ENCODE measurements at places on chromosomes 1 and 21.

GRCh38 chr1:81351864-81352263, 448.9 kb upstream of the ADGRL2 start:
- DNase-seq = no peak

DNA sequence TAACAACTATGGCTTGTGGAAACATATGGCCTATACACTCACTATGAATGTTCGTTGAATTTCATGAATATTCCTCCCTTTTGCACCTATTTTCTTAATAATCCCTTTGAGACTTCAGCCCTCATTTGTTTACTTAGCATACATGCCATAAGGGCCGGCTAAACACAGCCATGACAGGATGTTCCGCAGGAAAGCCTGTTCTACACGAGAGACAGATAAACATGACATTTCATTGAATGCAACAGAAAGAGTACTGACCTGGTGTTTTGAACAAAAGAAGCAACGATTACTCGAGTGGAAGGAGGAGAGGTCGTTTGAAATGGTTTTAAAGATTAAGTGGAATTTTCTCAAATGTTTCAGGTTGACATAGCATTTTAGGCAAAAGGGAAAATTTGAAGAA, 459.5 kb upstream of the CXADR start:
- DNase-seq = no peak

DNA sequence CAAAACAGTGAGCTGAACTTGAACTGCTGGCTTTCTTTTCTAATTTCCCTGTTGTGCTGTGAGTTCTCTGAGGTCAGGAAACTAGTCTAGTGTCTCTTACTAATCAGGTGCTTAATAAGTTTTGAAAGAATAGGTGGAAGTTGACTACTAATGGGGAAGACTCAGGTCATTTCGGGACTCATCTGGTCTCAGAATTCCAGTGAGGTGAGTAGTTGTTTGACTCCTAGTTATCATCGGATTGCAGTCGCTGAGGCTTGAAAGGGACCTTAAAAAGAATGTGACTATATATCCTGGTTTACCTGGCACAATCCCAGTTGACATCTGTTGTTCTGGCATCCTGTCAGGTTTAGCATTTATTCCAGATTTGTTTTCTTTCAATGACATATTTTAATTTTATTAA, 81.4 kb upstream of the SPAG17 start:
- no peak for DNase-seq

DNA sequence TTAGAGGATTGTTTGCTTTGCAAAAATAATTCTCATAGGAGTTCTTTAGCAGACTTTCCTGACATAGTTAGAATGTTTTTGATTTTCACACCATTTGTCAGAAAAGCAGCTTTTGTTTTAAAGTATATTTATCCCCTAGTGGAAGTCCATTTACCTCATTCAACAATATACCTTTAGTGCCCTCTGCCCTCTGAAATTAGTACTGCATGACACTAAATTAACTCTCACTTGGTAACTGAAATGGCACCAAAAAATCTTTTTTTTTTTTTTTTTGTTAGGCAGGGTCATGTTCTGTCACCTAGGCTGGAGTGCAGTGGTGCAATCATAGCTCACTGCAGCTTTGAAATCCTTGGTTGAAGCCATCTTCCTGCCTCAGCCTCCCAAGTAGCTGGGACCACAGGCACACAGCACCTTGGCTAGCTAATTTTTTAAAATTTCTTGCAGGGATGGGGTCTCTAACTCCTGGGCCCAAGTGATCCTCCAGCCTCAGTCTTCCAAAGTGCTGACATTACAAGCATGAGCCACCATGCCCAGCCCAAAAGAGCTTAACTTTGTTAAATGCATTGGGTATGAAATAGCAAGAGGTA, 13.6 kb downstream of the LRRC42 start:
- DNase-seq = no peak

DNA sequence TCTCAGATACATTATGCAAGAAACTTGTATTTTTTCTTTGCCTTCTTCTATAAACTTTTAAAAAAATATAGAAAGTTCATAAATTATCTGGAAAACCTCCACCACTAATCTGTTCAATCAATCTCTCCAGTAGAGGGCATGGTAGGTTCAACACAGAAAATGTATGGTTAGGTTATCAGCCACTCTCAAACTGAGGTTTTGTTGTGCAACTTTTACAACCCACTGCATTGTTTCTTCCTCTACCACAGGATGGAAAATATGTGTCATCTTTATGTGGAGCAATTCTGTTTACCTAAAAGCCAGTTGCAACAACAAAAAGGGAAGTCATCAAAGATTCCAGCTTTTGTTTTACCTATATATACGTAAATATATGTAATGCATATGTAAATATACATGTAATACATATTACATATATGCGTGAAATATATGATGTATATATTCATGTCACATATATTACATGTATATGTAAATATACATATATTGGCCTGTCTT, 3.0 kb upstream of the RGS2 start:
- DNase-seq = no peak

DNA sequence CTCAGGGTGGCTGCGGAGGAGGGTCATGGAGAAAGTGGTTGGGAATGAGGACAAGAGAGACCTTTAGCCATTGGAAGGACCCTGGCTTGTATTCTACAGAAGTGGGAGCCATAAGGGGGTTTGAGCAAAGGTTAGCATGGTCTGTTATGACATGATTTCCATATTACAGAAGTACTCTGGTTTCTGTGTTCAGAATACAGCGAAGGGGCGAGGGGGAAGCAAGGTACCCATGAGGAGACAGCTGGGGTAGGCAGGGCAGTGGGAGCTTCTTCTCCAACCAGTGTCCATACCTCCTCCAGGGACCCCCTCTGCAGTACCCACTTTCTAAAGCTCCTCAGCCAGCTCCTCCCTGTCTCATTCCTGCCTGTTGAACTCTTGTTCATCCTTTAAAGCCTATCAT, 21.9 kb upstream of the KCNE1 start:
- no peak for DNase-seq

DNA sequence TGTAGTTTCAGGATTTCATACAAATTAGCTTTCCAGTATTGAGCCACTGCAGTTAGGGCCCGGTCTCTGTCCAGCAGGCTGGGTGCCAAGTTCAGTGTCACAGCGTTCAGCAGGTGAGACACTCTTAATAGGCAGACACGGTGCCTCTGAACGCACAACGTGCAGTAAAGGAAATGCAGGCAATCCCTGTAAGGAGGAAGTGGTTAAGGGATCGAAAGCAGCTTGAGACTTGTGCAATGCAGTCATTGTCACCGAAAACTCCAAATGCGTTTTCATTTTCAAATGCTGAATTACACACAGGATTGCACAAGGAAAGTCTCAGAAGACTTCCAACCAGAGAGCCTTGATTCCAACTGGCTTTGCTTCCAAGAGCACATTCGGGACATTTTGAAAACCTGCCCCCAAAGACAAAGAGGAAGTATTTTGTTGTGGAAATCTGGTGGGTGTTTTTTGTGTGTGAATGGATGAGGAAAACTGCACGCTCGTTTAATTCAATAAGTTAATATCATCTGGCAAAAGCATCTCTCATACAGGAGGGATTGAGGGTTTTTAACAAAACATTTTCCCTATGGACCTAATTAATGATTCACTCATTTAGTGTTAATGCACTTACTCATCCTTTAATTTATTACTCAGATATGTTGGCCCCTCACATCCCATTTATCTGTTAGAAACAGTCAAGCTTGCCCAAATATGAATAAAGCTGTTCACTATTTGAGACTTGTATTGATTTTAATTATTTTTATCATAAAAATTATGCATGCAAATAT, 61.6 kb downstream of the PTGS2 start:
- DNase-seq = peak; percentile 27

DNA sequence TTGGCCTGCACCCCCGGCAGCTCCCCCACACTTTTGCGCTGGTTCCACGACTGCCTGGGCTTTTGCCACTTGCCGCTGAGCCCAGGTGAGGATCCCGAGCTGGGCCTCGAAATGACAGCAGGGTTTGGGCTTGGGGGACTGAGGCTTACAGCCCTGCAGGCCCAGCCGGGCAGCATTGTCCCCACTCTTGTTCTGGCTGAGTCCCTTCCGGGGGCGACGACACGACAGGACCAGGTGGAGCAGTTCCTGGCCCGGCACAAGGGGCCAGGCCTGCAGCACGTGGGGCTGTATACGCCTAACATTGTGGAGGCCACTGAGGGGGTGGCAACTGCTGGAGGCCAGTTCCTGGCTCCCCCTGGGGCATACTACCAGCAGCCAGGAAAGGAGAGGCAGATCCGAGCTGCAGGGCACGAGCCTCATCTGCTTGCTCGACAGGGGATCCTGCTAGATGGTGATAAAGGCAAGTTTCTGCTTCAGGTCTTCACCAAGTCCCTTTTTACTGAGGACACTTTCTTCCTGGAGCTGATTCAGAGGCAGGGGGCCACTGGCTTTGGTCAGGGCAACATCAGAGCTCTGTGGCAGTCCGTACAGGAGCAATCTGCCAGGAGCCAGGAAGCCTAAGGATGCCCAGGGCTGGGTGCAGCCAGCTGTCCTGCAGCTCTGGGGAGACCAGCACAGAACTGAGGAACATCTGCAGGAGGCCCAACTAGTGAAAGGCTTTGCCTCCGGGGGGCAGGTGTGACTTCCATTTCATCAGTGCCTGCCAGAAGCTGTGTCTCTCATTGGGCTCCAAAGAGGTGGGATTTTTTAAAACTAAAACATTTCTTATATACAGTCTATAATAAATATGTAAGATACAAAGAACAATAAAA, 1.2 kb downstream of the HPDL start:
- DNase-seq = no peak

- no peak for DNase-seq
These were observed 26.6 kb downstream of the DIPK1A start for GRCh38 chr1:92934395-92935378.

DNA sequence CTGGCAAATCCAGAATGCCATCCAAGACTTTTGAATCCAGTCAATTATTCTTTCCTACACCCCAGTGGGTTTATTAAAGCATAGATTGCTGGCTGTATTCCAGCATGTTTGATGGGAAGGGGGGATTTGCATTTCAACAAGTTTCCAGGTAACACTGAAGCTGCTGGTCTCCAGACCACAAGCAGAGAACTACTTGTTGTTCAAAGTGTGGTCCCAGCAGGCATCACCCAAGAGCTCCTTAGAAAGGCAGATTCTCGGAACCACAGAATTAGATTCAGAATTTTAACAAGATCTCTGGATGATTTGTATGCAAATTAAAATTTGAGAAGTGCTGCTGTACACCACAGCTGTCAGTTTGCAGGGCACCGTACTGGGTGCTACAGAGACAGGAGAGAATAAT, 216.3 kb upstream of the FAM78B start:
- DNase-seq = no peak

DNA sequence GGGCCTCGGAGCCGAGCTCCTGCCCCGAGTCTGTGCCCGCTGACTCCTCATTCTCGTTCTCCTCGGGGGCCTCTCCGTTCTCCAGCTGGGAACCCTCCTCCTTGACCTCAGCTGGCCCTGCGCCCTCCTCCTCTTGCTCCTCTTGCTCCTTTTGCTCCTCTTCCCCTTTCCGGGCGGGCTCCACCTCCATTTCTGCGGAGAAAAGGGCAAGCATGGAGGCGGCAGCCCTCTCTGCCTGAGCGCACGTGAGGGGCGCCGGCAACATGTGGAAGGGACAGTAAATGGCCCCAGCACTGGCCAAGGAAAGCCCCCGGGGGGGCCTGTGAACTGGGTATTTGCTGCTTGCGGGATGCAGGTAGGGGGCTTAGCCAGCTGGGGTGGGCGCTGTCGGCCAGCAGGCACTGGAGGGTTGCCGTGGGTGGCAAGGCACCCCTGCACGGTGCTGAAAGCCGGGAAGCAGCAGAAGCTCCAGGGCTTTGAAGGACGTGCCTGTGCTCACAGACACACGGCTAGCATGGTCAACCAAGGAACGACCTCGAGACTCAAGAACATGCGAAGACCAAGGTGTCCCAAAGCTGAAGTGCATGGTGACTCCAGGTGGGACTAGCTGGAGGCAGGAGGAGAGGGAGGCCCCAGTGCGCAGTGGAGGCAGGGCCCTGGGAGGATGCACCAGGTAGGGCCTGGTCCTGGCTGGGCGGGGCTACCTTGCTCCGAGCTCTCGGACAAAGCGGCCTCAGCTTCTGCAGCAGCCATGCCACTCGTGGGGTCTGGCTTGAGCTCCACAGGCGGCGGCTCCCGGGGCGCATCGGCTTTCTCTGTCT, 30.7 kb downstream of the ZBTB17 start:
- DNase-seq = no peak

GRCh38 chr1:221648201-221648600, 93.7 kb downstream of the DUSP10 start:
- no peak for DNase-seq

- DNase-seq = no peak
These were observed 13.7 kb downstream of the ALX3 start for GRCh38 chr1:110056776-110057175.

DNA sequence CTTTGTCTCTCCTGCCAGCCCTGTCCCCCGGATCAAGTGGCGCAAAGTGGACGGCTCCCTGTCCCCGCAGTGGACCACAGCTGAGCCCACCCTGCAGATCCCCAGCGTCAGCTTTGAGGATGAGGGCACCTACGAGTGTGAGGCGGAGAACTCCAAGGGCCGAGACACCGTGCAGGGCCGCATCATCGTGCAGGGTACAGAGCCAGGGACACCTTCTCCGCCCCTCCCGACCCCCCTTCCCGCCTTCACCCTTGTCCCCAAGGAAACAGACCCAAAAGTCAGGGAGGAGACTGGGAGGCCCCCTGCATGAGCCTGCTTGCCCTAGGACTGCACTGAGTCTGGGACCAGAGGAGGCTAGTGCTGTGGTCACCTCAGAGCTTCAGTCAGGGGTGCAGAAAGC, 18.2 kb downstream of the CNTN2 start:
- no peak for DNase-seq

DNA sequence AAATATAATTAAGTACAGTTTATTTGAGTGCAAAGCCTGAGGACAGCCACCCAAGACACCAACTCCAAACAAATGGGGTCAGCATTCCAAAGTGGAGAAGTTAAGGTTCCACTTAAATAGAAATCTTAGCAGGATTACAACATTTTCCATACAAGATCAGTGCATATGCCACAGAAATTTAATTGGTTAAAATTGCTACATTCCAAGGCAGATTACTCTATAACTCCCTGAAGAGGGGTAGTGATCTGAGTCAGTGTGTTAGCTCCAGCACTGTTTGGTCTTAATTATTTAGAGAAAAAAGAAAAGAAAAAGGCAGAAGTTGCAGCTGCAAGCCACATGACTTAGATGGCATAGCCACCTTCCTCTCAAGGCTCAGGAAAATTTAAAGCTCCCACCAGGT, 297.5 kb downstream of the HHIPL2 start:
- DNase-seq = no peak

- DNase-seq = no peak
These were observed 8.4 kb downstream of the TNFRSF1B start for GRCh38 chr1:12174924-12175810.

DNA sequence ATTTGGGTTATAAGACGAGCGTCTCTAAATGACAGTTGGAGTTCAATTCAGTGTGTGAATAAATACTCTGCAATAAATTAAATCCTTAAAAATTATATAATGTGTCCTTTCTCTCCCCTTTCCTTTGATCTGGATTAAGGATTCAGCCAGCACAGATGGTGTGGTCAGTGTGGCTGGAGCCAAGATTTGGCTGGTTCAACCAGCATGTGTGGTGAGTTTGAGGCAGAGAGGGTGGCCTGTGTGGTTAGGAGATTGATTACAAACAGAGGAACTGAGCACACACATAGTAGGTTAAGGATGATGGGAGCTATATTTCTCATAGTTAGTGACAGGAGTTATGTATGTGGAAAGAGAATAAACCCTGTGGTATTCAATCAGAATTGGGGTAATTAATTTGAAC, 14.2 kb upstream of the AMIGO1 start:
- no peak for DNase-seq
